ENCODE measurements at places on chromosomes 3 and 15. TPM values are rescaled to one million over a fixed set of nuclear protein-coding genes. Genes with fewer than 3 reads are reported as not detected.

DNA sequence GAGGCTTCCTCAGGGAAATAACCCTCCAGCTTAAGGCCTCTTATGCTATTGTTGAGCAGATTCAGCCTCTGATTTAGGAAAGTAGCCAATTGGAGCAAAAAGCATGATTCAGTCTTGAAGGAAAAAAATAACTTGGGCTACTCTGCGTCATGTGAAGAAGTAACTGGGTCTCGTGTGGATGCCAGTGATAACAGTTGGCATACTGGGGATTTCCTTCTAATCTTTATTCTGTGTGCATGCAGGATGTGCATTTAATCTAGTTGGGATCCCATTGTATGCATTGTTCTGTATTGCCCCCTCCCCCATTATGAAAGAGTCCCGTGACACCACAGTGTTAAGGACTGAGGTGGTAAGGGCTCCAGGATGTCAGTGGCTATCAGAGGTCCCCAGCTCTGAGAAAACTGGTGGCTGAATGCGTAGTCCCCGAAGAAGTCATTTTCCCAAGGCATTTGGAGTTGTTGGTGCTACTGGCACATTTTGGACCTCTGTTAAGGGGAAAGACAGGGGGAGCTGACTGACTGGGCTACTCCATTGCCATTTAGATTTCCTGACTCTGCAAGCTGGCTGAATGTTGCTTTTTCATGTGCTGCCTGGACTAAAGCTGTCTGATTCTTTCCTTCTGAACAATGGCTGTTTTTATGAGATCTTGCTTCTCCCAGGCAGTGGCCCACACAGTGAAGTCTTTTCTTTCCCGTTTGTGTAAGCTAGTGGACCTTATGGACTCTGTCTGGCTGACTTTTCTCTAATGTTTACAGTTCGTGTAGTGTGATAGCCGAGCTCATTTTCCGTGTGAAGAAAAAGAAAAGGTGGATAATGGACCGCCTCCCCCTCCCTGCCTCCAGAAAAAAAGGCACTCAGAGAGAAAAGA, 38.4 kb upstream of the TRAK1 start:
- no peak for DNase-seq

DNA sequence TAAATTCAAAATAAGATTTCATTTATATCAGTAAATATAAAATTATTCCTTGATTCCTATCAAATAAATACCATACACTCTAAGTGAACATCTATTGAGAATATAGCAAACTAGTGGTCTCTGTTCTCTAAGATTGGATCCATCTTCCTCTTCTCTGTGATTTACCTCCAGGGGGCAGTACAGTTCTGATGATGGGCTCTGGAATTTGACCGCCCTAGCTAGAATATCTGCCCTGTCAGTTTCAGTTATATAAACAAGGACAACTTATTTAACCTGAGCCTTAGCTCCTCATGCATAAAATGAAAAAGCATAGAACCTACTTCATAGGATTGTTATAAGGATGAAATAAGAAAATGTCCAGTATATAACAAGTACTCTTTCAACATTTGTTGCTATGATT, 171.1 kb upstream of the CCDC54 start:
- DNase-seq = no peak

- peak; percentile 13 for DNase-seq
Measured at GRCh38 chr15:90918835-90919234, 13.5 kb downstream of the HDDC3 start.

DNA sequence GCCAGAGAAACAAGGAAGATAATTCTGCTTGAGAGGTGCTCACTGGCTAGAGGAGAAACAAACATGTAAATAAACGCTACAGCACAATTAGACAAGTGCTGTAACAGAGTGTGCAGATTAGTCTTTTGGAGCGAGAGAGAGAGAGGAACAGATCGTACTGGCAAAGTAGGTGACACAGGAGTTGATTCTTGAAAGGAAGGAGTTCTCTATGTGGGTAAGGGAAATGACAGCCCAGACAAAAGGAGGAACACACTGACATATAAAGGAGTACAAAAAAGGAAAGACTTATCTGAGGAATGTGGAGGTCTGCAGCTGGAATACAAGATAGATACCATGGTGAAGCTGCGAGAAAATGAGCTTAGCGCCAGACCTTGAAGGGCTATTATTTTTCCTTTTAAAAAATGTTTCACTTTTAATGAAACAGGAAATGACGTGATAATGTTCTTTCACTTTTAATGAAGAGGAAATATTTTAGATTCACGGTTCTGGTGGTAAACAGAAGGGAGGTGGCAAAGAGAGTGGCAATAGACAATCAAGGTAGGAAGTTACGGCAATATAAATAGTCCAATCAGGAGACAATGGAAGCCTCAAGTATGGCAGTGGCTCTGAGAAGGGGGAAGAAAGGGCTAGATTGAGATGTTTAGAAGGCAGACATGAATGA, 202.9 kb downstream of the VPS13C start:
- no peak for DNase-seq

- no peak for DNase-seq
Measured at GRCh38 chr3:197320582-197320981, 22.2 kb upstream of the DLG1 start.

Gene EEF1AKMT4
- 1.9 TPM for total RNA-seq

Gene SEMA7A
- total RNA-seq = 1.9 TPM
